ENCODE measurements at places on chromosomes 4 and X. TPM values are rescaled to one million over a fixed set of nuclear protein-coding genes. Genes with fewer than 3 reads are reported as not detected.

The F11 gene
- 5.1 TPM for polyA plus RNA-seq

The FOXO4 gene
- 24.7 TPM for polyA plus RNA-seq

- no peak for DNase-seq
Observed at GRCh38 chr4:81512001-81512756, 40.5 kb upstream of the RASGEF1B start.

DNA sequence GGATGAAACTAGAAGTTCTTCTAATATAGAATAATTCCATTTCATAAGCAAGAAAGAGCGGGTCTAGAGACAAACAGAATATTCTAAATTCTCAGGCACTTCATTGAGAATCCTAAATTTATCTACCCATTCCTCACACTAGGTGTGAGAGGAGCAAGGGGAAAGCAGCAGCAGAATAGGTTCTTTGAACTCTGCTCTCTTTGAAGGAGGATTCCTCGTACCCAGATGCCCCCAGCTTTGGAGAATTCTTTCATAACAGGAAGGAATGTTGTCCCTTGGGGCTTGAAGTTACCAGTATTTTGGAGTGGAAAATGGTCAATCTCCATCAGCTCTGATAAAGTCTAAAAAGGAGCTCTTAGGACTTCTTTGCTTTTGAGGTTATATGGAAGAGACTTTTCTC lies 59.7 kb upstream of the RASGEF1B start:
- no peak for DNase-seq

GRCh38 chr4:10019521-10020051 lies 1.7 kb downstream of the SLC2A9 start:
- no peak for DNase-seq

DNA sequence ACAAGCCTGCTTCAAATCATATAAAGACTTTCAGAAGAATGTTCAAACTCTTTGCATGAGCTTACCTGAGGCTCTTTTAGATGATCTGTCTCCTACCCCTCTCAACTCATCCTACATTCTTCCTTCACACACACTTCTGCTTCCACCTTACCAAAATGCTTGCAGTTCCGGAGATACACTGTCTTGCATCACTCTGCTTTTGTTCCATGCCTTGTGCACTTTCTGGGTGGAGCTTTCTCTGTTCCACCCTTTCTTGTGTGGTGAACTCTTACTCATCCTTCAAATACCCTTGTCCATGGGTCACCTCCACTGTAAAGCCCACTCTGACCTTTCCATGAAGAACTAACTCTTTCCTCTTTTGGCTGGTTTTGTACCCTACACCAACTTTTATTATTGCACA lies 18.4 kb upstream of the MGST2 start:
- no peak for DNase-seq

DNA sequence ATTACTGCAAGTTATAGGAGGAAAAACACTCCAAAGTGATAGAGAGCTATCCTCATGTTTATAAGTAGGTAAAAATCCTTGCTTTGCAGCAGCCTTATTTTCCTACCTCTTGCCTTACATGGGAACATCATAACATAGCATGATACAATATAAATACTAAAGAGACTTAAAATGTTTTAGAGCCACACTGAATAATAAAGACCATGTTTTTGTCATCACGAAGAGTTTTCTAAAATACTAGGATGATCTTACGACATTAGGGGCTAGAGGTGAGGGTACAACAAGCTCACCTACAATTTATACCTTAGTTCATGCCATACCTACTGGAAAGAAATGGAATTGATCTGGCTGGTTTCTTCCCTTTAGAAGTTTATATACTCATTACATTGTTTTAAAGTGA lies 184.8 kb downstream of the FBXW7 start:
- DNase-seq, result no peak

- no peak for DNase-seq
Observed at GRCh38 chr4:128006592-128006991, 41.4 kb downstream of the ABHD18 start.

GRCh38 chr4:166143227-166143626 lies 270.2 kb downstream of the TLL1 start:
- DNase-seq, result no peak

The TCEAL6 gene
- polyA plus RNA-seq, result 0.27 TPM

DNA sequence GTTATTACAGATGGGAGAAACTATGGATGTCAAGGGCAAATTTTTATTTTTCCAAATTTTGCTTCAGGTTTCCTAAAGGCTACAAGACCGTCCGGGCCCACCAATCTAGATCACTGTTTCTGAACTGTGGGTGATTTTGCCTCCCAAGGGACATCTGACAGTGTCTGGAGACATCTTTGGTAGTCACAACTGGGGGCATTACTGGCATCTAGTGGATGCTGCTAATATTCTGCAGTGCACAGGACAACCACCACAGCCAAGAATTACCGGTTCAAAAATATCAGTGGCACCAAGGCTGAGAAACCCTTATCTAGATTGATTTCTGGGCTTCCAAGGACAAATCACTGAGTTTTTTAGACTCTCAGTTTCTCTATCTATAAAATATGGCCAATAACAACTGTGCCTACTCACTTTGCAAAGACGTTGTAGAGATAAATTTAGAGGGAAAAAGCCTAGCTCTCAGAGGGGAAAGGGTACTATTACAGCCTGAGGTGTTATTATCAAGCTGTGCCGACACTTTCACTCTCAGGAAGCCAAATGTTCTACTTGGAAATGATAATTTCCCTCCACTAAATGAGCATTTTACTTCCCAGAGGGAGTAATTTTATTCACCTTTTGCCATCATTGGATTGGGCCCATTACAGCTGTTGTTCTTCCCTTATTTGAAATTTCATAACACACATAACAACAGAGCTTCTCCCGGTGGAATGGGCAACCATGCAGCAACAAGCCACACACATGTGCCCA lies 442.1 kb downstream of the CENPC start:
- DNase-seq, result no peak

- DNase-seq, result no peak
Observed at GRCh38 chr4:184384810-184385557, 89.4 kb downstream of the IRF2 start.

- DNase-seq, result no peak
Observed at GRCh38 chr4:61385256-61385655, 185.1 kb downstream of the ADGRL3 start.

The EVC2 gene
- polyA plus RNA-seq, result 9.4 TPM

- no peak for DNase-seq
Observed at GRCh38 chrX:153908219-153908860, 3.9 kb downstream of the AVPR2 start.

- DNase-seq, result no peak
Observed at GRCh38 chr4:6561173-6561516, 13.8 kb upstream of the MAN2B2 start.

DNA sequence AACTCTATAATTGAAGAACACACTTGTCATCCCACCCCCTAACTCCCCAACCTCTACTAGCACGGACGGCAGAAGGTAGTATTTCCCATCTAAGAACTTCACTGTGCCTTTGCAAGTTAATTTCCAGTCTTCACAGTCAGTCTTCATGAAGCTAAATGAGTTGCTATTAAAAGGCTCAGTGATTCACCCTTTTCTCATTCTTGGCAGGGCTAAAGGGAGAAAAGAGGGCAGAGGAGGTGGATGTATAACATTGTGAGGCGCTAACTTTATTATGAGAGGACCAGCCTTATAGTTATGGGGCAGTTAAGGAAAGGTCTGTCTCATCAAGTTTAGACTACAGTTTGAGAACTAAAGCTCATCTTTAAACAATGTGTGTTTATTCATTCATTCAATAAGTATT lies 161.0 kb upstream of the S100G start:
- DNase-seq, result no peak

The MAGT1 gene
- polyA plus RNA-seq, result 83.8 TPM

The CENPVL1 gene
- polyA plus RNA-seq, result 0.22 TPM

DNA sequence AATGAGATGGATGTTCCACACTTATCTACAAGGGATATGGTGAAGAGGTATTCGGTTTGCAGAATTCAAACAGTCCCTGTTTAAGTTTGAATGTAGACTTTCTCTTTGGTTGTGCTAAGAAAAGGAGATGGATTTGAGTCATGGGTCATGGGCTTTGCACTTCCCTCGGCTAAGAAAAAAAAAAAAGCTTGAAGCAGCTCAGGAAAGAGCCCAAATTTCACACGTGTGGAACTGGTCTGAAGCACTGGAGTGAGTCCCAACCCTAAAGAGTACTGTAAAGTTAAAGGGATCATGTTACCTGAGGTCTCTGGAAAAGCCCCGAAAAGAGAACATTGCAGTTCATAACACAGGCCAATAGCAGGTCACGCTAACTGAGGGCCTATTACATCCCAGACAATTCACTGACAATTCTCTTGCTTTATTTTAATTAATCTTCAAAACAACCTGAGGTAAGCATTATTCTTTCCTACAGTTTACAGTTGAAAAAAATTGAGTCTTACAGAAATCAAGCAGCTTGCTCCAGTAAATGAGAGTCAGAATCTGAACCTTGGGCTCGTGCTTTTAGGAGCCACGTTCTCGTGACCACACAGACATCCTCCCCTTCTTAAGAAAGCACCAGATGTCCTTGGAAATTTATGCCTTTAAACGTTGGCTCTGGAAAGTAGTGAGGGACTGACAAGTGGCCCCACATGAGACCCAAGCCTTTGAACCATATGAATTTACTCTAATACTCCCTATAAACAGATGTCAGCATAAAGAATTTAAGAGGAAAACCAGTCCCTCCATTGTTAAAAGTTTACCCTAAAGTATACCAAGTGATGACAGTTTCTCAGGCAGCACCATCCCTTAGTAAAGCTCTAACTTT lies 89.3 kb downstream of the MAD2L1 start:
- no peak for DNase-seq

- DNase-seq, result no peak
Observed at GRCh38 chr4:96543346-96543745, 703.5 kb downstream of the PDHA2 start.

- DNase-seq, result no peak
Observed at GRCh38 chr4:166535865-166536264, 662.8 kb downstream of the TLL1 start.

The GLRA3 gene
- 0.14 TPM for polyA plus RNA-seq

DNA sequence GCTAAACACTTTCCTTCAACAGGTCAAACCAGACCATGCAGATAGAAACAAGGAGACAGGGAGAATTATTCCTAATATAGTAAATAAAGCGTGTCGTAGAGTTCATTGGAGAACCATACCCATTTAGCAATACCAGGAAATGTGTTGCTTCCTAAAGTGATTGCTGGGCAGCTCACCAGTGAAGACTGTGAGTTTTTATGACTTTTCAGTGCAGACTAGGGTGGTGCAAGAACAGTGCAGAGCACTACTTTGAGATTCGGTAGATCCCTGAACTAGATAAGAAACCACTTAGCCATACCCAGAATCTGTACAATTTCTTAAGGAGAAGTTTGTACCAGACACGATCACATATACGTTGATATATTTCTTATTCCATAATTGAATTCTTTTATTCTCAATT lies 87.4 kb downstream of the EMCN start:
- DNase-seq, result no peak

DNA sequence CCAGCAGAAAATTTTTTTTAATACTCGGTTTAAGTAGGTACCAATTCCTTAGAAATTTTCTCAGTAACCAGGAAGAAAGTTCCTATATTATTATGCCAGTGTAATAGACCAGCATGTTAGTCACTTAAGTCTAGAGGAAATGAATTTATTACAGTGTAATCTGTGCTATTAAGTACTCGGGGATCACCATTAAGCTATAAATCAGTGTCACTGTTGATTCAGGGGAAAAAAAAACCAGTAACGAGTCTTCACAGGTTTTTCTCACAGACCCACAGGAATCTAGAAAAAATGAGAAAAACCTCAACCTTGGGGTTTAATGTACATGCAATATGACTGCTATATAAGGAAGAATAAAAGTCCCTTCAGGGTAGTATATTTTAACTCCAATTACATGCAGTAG lies 138.3 kb upstream of the IL1RAPL2 start:
- DNase-seq, result no peak

DNA sequence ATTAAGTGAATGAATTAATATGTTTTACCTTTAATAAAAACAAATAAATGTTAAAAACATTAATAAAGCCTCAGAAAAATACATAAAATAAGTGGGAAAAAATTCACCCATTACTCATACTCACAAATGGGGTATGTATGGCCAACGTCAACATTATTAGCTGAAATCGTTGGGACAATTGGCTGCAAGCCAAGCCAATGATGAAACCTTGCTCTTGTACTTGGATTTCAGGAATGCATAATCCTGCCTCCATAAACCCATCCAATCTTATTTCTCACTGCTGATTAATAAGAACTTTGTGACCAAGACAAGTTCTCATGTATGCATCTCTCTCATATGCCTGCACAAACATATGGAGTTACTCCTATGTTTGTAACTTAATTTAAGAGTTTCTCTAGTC lies 35.3 kb upstream of the ADAMTS3 start:
- no peak for DNase-seq

GRCh38 chr4:118224243-118224829 lies 128.5 kb downstream of the PRSS12 start:
- peak; percentile 49 for DNase-seq

DNA sequence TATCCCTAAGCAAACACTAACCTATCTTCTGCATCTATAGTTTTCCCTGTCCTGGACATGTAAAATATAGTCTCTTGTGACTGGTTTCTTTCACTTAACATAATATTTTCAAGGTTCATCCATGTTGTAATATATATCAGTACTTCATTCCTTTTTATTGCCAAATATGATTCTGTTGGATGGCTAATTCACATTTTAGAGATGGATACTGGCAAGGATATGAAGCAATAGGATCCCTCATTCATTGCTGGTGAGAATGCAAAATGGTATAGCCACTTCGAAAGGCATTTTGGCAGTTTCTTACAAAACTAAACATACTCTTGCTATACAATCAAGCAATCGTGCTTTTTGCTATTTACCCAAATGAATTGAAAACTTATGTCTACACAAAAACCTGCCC lies 6.7 kb downstream of the TCEAL9 start:
- no peak for DNase-seq

- no peak for DNase-seq
Observed at GRCh38 chrX:29726811-29727210, 488.6 kb upstream of the MAGEB2 start.

The ARHGEF6 gene
- polyA plus RNA-seq, result 12.4 TPM

DNA sequence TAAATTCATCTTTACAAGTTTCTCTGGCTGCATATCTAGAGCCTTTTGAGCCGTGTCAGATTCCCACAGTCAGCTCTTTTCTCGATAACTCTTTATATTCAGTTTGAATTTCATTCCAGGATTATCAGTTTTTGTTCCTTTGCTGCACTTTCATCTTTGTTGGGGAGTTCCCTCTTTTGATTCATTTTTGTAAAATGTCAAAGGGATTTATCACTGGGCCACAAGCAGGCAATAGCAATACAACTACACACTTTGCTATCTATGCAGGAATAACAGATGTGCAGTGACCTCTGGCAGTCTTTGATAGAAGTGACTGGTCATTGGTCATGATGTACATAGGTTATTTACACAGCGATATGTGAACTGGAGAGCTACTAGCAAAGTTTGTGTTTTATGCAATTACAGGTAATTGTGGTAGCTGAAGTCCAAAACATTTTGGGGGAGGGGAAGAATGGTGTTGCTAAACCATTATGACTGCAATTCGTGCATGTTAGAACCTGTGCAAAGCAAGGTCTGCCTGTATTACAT lies 43.8 kb downstream of the HPGDS start:
- DNase-seq, result no peak

The IL15 gene
- 3.0 TPM for polyA plus RNA-seq

GRCh38 chr4:41160012-41160789 lies 54.1 kb downstream of the APBB2 start:
- no peak for DNase-seq

The IGSF1 gene
- 23.6 TPM for polyA plus RNA-seq

GRCh38 chr4:176193126-176193525 lies 2.3 kb downstream of the SPATA4 start:
- DNase-seq, result no peak

GRCh38 chrX:94216738-94217137 lies 542.7 kb downstream of the FAM133A start:
- DNase-seq, result no peak

Measured in renal cortex interstitium (tissue), 15 donors.